Activated CD4-positive, alpha-beta T cell treated with anti-CD3 and anti-CD28 coated beads, Interleukin-2, Interleukin-4, amounts not matched to agents 100 ng/mL and 50 ng/mL, durations not matched to agents 16 hours and 8 hours (primary cell): ENCODE measurements at places on chromosomes 1 and 21.

DNA sequence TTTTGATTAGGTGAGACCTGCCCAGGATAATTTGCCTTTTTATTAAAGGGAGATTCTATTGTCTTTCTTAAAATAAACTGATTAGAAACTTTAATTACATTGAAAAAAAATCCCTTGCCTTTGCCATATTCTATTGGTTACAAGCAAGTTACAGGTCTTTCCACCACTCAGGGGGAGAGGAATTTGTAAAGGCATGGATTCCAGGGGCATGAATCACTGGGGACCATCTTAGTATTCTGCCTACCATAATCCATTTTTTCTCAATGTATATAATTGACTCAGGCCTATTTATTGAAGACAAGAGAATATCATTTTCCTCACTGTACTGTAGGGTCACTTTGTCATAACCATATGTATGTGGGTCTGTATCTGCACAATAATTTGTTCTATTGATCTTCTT, 124.3 kb upstream of the PDE4B start:
- DNase-seq = no peak

DNA sequence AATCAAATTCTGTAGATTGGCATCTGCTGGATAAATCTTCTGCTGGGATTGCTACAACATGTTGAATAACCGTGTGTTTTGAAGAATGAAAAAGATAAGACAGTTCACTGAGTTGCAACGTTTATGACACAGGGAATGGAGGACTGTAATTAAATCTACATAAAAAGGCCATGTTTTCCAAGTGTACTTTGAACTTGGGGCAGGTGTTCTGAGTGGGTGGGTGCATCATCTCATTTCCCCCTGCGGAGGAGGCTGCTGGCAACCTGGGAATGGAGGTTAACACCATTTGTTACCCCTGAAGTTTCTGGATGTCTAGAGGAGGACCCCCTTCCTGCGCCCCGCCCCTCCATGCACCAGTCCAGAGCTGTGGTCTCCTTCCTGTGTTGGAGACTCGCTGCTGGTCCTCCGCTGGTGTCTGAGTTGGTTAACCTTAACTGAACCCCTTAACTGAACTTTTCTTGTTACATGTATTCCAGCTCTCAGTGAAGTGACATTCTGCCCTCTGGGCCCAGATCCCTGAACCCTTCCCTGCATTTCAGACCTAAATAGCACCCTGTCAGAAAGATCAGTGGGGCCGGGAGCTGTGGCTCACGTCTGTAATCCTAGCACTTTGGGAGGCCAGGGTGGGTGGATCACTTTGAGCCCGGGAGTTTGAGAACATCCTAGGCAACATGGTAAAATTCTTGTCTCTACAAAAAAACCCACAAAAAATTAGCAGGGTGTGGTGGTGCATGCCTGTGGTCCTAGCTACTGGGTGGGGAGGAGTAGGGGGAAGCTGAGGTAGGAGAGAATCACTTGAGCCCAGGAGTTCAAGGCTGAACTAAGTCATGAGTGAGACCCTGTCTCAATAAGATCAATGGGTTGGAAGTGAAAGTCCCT, 31.8 kb downstream of the UCK2 start:
- no peak for DNase-seq

DNA sequence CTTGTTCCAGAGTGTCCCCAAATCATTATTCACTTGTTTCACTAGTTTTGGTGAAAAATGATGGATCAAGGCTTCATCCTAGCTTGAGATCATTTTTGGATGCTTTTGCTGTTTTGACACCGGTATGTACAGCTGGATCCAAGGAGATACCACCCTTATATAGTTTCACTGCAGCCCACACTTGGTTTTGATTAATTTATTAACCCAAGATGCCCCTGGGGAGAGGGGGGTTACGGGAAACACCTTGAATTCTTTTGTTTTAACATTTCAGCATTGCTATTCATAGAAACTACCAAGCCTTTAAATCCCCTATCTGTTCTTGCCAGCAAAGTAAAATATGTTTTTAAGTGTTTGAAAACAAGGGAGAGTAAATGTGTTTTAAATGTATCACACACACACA, 457.7 kb upstream of the RUNX1 start:
- no peak for DNase-seq

- no peak for DNase-seq
Measured at GRCh38 chr1:29176576-29176975, 5.1 kb downstream of the SRSF4 start.

DNA sequence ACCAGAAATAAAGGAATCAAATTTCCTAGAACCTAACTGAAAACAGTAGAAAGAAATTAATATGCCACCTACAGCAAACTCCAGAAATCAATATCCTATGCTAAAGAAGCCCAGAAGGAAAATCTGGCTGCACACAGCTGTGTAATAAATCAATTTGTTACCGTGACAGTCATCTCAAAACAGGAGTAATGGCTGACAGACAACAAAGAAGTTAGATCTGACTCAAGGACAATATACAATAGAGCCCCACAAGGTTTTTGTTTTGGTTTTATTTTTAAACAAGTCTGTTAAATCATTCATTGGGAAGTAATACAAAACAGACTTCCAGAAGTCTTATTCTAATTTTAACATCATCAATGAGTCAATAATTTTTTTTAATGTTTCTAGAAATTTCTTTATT, 168.4 kb downstream of the RERE start:
- peak; percentile 86 for DNase-seq
